ENCODE measurements at places on chromosomes 2 and 18.

DNA sequence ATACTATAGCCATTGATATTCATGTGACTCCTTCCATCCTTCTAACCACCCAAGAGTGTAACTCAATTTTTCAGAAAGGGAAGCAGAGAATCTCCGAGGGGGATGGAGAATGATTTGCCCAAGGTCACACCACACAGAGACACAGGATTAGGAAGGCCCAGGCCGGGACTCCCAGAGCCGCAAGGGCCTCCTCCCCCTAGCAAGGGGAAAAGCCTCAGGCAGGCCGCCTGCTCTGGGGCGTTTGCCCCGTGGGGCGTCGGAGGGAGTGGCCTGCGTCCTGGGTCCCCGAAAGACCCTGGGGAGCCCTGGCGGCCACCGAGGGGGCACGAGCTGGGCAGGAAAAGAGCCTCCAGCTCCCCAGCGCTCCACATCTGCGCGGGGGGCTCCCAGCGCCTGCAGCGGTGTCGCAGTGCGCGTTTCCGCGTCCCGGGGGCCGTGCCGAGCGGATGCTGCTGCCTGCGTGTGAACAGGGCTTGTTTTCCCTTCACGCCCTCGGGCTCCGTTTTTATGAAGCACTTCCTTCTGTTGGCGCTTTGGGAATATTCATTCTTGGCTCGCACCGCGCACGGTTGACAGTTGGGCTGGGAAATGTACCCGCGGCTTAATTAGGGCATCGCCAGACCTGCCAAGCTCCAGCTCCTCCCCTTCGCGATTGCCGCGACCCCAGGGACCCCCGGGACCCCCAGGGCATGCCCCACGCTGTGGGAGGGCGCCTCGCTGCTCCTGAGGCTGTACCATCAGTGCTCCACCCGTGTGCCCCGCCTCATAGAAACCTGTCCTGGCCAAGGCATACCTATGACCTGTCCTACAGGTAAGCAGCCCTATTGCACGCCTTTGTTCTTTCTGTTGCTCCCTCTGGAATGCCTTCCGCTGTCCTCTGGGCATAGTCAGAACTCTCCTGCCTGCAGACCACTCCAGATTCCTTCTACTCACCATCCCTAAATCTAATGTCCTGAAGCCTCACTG lies 158.9 kb upstream of the GLI2 start:
- no peak for DNase-seq

GRCh38 chr18:57631697-57632096 lies 10.1 kb upstream of the NARS1 start:
- no peak for DNase-seq

- DNase-seq: no peak
These were observed 34.2 kb downstream of the RAB10 start for GRCh38 chr2:26067980-26068507.

DNA sequence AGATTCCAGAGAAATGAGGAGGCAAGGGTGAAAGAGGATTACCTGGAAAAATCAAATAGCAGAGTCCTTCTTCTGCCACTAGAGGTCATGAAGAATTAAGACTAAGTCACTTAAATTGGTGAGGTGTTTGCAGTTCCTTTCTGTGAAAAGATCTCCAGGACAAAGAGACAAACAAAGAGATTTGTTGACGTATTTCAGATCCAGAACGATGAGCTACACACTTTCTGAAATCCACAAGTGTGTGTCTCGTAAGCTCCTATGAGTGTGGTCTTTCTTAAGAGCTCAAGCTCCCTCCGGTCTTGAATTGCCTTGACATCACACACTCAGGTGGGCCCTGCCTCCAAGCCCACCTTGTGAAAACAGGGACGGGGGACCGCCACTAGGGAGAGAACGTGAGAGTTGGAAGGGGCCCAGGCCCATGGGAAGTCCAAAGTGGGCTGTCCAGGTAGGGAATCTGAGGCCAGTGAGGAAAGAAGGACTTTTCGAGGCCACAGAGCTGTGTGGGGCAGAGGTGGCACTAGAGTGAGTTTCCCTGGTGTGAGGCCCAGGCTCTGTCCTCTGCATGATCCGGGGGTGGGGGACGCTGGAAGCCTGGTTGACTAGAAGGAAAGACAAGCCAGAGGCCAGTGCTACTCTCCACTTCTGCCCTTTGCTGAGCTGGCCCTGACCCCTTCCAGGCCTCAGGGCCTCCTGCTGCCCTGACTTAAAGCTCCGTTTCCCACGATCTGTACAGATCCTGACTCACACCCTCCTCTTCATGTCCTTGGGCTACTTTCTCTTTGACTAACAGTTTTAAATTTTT lies 168.1 kb upstream of the NCK2 start:
- peak; percentile 59 for DNase-seq

- DNase-seq: no peak
These were observed 33.4 kb downstream of the METTL8 start for GRCh38 chr2:171400395-171400794.

DNA sequence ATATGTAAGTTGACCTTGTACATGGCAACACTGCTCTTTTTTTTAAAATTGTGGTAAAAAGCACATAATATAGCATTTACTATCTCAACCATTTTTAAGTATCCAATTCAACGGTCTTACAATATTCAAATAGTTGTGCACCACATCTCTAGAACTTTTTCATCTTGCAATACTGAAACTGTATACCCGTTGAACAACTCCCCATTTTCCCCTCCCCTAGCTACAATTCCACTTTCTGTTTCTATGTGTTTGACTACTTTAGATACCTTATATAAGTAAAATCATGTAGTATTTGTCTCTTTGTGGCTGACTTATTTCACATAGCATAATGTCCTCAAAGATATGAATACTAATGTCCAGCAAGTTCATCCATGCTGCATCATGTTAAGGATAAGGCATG lies 452.1 kb downstream of the TXNL1 start:
- no peak for DNase-seq

DNA sequence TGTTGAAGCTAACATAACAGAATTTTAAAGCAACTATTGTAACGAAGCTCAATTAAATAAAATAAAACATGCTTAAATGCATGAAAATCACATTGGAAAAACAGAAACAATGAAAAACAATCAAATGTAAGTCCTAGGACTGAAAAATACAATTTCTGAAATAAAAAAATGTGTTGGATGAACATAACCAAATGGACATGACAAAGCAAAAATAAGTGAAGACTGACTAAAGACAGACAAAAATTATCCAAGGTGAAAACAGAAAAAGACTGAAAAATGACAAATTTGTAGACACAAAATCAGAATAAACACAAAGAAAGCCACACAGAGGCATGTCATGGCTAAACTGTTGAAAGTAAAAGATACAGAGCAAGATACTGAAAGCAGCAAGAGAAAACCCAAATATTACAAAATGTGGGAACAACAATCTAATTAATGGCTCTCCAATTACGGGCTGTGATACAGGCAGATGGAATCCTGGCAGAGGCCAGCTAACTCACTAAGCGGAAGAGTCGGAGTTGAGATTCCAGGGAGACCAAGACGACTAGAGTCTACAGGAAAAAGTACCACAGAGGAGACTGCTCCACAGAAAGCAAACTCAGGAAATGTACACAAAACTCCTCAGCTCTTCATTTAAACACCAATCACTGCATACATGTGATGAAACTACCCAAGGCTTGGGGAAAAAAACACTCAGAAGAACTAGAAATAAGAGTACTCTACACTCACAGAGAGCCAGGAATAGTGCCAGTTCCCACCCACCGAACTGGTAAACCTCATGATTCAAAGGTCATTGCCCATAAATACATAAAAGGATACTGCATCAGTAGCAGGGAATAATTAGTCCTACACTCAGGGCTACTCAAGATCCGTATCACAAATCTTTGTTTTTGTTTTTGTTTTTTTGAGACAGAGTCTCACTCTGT lies 83.6 kb downstream of the ATAD2B start:
- DNase-seq: no peak

GRCh38 chr2:54524226-54524991 lies 68.3 kb downstream of the SPTBN1 start:
- peak; percentile 55 for DNase-seq

DNA sequence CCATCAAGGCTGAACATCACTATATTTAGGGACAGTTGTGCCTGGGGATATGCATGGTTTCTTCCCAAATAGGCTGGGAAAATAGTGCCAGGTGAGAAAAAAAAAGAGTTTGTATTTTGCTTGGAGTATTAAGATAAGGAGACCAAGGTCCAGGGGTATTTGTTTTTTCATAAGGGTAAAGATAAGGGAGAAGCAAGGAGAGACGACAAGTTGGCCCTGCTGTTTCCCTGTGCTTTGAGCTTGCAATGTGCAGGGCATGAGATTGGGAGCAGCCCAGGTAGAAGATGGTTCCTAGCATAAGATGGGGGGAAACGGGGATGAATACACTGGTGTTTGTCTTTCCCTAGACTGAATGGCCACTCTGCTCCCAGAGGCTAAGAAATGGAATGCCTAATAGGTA lies 8.8 kb upstream of the GPR39 start:
- no peak for DNase-seq

DNA sequence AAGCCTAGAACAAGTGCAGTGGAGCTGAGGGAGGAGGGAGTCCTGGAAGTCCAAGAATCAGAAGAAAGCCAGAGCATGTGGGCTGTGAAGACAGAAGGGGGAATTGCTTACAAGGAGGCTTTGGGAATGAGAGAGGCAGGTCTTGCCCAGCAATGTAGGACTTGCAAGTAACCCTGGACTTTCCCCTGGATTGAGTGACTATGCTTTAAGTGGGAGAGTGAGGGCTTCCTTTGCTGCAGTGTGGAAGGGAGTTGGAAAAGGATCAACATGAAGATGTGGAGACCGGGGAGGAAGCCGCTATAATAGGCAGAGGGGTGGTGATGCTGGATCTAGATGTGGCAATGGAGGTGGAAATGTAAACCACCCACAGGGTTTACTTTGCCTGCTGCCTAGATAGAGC lies 13.8 kb upstream of the SCYGR1 start:
- DNase-seq: no peak

DNA sequence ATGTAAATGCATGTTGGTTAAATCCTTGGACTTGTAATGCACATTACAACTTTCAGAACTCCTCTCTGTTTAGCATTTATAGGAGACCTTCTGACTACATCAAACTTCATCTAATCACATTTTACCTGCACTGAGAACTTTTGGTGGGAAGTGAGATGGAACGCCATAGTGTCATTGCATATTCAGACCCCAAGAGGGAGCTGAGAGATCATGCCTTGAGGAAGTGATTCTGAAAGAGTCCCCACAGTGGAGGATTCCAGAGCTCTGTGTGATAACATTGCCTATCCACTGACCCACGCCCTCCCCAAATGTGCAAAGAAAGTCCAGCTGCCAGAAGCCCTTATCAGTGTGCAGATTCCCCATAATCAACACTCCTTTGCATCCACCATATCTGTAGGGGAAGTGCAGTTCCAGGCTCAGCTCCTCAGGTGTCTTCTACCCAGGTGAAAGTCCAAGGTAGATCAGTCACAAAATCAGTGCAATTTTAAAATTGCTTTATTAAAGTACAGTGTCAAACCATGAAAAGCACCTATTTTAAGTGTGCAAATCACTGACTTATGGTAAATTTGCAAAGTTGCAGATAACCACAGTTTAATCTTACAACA lies 212.4 kb downstream of the RPIA start:
- peak; percentile 4 for DNase-seq

DNA sequence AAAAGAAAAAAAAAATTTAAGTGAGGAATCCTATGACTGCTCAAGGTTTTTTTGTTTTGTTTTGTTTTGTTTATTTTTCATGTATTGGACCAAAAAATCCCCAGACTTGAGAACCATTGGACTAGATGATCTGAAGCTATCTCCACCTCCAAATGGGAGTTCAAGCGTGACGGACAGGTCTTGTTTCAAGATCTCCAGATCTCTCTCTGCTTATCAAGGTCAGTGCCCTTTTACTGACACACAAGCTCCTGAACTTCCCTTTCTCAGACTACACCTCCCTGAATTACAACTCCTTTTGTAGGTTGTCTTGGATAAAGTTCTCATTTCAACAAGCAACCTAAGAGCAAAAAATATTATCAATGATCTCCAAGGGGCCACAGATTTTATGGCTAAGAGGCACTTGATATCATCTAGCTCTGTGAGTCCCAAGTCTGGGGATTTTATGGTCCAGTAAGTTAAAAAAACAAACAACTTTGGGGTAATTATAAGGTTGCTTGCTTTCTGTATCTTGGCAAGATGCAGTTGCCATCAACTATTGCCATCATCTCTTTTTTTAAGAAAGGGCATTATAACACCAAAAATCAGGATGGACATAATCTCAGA lies 396.0 kb upstream of the ATP5MC3 start:
- no peak for DNase-seq

DNA sequence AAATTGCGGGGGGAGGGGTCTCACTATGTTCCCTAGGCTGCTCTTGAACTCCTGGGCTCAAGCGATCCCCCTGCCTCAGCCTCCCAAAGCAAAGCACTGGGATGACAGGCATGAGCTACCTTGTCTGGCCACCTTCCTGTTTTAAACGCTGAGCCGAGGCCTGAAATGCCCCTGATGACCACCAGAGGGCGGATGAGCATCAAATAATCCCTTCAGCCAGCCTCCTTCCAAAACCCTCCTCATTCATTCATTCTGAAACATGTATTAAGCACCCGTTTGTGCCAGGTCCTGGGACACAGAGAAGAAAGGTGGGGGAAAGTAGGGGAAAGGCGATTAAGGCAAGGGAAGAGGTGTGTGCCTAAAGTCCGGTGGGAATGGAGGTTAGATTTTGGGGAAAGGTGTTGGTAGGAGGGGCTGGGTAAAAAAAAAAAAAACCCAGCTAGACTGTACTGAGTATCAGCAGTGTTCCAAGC lies 30.7 kb upstream of the PTMA start:
- peak; percentile 78 for DNase-seq

GRCh38 chr2:68753318-68753717 lies 18.7 kb downstream of the ARHGAP25 start:
- DNase-seq: no peak

GRCh38 chr2:98114643-98115330 lies 27.8 kb downstream of the VWA3B start:
- no peak for DNase-seq

- no peak for DNase-seq
These were observed 8.2 kb upstream of the CLIP4 start for GRCh38 chr2:29106980-29107388.

DNA sequence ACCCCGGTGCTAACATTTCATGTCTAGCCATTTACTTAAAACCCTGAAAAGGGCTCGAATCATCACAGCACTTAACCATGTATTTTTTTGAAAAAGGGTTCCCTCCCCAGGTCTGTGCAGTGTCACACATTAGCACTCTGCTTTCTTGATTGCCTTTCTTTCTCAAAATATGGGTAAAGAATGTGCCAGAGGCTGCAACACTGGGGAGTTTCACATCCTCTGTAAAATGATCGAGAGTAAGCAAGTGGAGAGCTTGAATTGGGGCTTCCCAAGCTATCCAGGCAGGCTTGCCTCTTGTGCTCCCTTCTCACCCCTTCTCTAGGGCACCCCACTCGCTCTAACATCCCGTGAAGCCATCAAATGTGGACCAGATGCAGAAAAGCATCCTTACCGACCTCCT lies 177.0 kb upstream of the CCDC68 start:
- no peak for DNase-seq

GRCh38 chr2:101806123-101806522 lies 108.6 kb downstream of the MAP4K4 start:
- DNase-seq: peak; percentile 14
